ENCODE measurements at places on chromosomes 3 and 15.
A peak's percentile ranks its signal among the peaks of the same experiment; 100 is the strongest.

DNA sequence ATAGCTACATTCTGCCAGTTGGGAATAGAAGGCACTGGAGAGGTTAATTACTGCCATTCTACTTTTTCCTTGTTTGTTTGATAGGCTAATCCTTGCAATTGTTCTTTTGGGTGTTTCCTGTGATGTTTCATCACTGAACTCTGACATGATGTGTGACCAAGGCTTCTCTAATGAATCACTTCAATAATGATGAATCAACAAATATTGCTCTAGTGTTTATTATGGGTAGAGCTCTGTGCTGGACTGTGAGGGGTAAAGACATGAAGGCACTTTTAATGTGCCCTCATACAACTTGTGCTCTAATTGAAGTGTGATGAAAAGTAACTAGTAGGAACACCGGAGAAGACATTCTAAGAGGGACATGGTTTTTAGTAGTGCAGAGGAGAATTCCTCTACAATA lies 233.6 kb downstream of the WDR72 start:
- no peak for DNase-seq

GRCh38 chr3:72907131-72907711 lies 19.4 kb downstream of the GXYLT2 start:
- DNase-seq: peak; percentile 3

- DNase-seq: no peak
These were observed 402.8 kb upstream of the SGO1 start for GRCh38 chr3:20588781-20589180.

DNA sequence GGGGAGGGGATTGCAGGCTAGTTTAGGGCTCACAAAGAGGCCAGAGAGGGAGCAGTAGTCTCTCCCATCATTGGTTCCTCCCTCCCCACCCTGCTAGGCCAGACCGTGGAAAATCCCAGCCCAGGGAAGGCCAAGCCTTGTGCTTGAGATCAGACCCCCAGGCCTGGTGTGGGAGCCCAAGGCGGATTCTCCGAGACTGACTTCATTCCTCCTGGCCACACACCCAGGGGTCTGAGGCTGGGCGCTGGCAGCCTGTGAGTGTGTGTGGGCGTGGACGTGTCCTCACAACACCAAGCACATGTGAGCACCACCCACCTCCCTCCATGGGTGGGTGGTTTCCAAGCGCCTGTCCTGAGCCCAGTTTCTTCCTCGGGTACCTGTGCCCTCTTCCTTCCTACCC lies 4.1 kb downstream of the LOXL1 start:
- no peak for DNase-seq

- no peak for DNase-seq
These were observed 483.6 kb downstream of the ERC2 start for GRCh38 chr3:55984626-55985025.

DNA sequence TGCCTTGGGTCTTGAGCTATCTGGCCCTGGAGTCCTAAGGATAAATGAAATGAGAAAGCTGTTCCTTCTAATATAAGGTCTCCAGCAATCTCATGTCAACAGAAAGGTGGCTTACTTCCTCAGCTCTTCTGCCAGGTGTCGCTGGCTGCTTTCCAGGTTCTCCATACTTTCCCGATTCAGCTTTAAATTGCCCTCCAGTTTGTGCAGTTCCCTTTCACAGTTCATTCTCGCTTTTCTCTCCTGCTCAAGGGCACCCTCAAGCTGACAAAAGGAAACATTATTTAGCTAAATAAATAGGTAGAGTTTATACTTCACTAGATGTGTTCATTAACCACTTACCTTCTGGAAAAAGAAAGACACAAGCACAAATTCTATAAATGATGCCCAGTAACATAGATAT lies 73.0 kb downstream of the MYH15 start:
- DNase-seq: no peak

- DNase-seq: no peak
These were observed 12.3 kb upstream of the MB21D2 start for GRCh38 chr3:192929755-192930547.

DNA sequence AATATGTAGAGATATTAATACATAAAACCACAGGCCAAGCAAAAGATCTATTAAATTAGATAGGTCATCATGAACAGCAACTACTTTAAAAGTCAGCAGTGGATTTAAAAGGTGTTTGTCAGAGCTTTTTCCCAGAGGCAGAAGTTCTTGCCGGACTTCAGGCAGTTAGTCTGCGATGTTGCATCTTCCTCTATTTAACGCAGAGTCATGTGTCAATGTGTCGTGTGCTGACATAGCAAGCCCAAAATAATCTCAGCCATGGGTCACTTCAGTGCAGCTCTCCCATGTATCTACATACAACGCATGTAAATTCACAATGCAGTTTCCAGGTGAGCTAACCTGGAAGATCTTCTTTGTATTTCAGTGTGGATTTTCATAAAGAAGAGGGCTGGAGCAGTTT lies 8.0 kb upstream of the TMEM212 start:
- DNase-seq: no peak

- peak; percentile 29 for DNase-seq
These were observed 99.9 kb downstream of the TLE3 start for GRCh38 chr15:69997813-69998212.

- no peak for DNase-seq
These were observed 3.0 kb downstream of the SPINT1 start for GRCh38 chr15:40846841-40847222.

GRCh38 chr3:169133178-169134161 lies 530.0 kb downstream of the MECOM start:
- no peak for DNase-seq

GRCh38 chr15:48330105-48330785 lies 984 bp upstream of the DUT start:
- peak; percentile 39 for DNase-seq

GRCh38 chr15:89167267-89168176 lies 53.9 kb downstream of the RLBP1 start:
- DNase-seq: no peak

GRCh38 chr3:124774327-124774718 lies 44.1 kb downstream of the UMPS start:
- DNase-seq: no peak

GRCh38 chr3:64055076-64055475 lies 31.8 kb upstream of the PSMD6 start:
- no peak for DNase-seq

- DNase-seq: no peak
These were observed 50.8 kb downstream of the RFX7 start for GRCh38 chr15:56192659-56193442.

GRCh38 chr15:52042051-52042851 lies 23.2 kb downstream of the MAPK6 start:
- peak; percentile 19 for DNase-seq

Data from hippocampal formation (tissue), 2 donors.